Stromal cell of bone marrow (primary cell): ENCODE measurements at places on chromosomes 4 and X.

DNA sequence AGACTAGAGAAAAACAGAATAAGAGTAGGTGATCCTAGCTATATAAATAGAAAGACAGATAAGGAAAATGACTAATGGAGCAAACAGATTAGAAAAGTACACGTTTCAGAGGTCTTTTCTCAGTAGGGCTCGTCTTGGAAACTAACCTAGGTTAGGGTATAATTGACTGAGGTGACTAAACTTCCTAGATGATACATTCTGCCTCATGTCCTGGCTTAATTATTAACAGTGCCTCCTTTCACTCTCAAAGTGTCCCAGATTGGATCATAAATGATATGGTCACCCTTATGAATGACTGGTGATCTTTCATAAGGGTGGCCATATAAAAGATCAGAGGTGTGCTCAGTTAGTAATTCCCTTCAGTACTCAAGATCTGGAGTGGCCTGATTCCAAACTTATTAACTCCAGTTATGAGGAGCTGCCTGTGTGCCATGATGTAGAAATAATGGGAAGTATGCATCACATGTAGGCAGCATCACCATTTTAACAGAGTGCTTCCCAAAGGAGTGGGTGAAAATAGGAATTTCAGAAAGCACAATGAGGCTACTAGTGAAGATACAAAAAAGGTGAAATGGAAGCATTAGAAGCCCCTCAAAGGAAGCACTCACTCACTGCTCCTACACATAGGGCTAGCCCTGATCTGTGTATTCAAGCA is 14.7 kb upstream of the GRIA3 start:
- DNase-seq: no peak

DNA sequence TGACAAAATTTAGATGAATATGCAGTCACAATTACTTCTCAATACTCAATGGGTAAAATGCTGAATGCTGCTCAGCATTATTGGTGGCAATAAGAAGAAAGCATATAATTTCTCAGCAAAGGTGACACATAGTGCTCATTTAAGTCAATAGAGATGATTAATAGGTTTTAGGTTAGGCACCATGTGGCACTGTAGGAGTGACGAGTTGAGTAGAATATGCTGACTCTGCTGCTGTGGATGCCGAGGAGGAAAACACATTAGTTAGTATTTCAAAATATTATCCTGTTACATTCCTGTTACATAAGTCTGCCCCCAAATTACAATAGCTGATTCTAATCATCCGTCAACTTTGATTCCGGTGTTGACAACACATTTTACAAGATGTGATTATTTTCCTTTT is 13.7 kb upstream of the CXCL5 start:
- DNase-seq: no peak

DNA sequence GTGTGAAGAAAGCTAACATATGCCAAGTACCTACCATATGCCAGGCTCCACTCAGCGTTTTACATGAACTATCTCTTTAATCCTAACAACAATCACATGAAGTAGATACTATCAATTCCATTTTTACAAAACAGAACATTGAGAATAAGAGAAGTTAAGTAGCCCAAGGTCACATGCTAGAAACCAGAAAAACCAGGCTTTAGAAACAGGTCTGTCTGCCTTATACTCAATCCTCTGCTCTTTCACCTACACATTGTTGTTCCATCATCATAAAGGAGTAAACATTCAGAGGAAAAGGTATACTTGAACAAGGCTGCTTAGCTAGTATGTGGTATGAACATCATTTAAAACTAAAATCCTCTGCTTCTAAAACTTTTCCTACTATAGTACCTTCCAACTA is 42.1 kb downstream of the WDFY3 start:
- no peak for DNase-seq

- DNase-seq: no peak
These were observed 4.5 kb downstream of the CBR4 start for GRCh38 chr4:169005453-169006099.

GRCh38 chrX:20252381-20253231 is 14.1 kb downstream of the RPS6KA3 start:
- DNase-seq: no peak

DNA sequence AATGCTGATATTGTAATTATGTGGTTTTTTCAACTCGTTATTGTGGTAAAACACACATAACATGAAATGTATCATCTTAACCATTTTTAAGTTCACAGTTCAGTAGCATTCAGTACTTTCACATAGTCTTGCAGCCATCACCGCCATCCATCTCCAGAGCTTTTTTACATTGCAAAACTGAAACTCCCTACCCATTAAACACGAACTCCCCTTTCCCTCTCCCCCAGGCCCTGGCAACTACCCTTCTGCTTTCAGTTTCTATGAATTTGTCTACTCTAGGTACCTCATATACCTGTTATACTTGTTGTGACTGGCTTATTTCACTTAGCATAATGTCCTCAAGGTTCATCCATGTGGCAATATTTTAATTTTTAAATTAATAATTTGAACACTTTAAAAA is 380.6 kb downstream of the MAPK10 start:
- no peak for DNase-seq

- DNase-seq: no peak
These were observed 3.8 kb downstream of the ASMT start for GRCh38 chrX:1618689-1619088.

GRCh38 chrX:47093860-47094259 is 15.6 kb downstream of the RGN start:
- DNase-seq: no peak

- DNase-seq: no peak
These were observed 55.3 kb upstream of the RAPGEF2 start for GRCh38 chr4:159047478-159048165.
